Aorta (tissue), 5 donors: ENCODE measurements at places on chromosomes 12 and 14. TPM values are rescaled to one million over a fixed set of nuclear protein-coding genes. Genes with fewer than 3 reads are reported as not detected.

DNA sequence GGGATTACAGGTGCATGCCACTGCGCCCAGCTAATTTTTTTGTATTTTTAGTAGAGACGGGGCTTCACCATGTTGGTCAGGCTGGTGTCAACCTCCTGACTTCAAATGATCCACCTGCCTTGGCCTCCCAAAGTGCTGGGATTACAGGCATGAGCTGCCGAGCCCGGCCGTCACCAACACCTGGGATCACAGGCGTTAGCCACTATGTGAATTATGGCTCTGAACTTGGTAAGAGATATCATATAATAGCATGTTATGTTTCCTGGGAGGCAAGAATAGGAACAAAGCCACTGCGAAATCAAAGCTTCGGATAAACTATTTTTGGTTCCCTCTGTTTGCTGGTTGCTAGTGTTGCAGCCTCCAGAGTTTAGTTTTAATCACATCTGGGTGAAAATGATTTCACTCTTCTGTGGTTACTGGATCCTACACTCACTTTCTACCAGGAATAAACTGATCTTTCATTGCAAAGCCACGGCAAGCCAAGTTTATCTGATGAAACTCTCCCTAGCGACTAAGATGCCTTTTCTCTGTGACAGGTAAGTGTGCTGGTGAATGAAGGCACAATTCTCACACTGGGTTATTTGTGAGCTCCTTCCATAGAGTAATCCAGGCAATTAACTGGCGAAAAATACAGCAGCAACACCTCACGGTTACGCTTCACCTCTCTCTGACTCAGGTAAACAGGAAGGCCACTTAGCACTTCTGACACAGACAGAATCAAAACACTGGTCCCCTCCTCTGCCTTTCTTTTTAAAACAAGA, 16.7 kb downstream of the SNRNP35 start:
- DNase-seq, result no peak

GRCh38 chr12:119720349-119720748, 52.4 kb downstream of the PRKAB1 start:
- DNase-seq, result no peak

DNA sequence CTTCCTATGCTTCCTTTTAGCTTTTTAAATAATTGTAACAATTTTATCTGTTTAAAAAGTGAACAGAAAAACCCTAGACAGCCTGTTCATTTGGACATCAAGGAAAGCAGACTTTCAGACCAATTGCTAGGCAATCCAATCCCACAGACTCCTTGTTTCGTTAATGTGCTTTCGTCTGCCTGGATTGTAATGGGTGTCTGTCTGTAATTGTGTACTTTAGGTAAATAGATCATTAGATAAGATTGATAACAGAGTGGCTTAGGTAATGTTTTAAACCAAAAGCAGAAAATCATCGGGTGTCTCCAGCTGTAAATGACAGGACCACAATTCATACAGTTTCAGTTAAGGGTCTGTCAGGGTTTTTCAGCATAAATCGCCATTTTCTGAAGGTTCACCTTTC, 19.6 kb downstream of the CCDC60 start:
- no peak for DNase-seq

Gene TGM1
- total RNA-seq, result 5.7 TPM

GRCh38 chr14:24996930-24997725, 52.8 kb downstream of the STXBP6 start:
- no peak for DNase-seq

Gene ANKRD33
- total RNA-seq, result 0.54 TPM

Gene ADAMTS20
- total RNA-seq, result not detected

- no peak for DNase-seq
Measured at GRCh38 chr12:112344220-112344619, 38.0 kb downstream of the HECTD4 start.

- DNase-seq, result peak; percentile 52
Measured at GRCh38 chr12:124302241-124302806, 7.4 kb downstream of the RFLNA start.

Gene OR6C2
- not detected for total RNA-seq

- no peak for DNase-seq
Measured at GRCh38 chr14:77557391-77557790, 58.8 kb upstream of the ISM2 start.

DNA sequence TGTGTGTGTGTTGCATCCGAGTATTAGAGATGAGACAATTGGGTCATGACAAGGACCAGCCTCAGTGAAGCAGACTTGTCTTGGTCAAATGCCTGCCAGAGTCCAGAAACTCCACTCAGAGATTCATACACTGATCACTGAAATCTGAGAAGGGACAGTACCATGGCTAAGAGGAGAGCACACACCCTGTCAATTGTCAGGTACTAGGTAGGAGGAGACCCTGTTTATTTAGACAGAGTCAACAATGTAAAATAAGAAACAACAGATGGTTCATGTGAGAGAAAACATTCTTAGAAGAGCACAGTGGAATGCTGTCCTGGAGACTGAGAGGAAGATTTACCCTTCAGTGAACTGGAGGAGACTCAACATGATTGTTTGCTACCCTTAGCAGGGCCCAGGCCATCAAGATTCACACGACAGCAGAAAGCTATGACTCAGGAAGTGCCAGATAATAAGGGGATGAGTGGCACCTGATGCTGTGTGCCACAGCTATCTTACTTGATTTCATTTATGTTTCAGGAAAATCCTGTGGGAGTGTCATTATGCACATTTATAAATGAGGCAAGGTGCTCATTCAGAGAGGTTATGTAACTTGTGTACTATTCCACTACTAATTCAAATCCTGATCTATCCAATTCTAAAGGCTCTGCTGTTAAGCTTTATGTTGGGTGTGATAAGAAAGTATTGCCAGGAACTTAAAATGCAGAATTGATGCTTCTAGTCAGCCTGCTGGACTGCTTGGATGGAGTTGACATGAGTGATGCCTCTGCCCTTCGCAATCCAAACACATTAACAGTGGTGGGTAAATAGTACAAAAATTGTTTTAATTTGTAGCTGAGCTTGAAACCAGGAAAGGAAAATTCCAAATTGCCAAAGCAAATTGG, 136.6 kb upstream of the NEDD1 start:
- DNase-seq, result no peak

Gene C12orf54
- 0.65 TPM for total RNA-seq

DNA sequence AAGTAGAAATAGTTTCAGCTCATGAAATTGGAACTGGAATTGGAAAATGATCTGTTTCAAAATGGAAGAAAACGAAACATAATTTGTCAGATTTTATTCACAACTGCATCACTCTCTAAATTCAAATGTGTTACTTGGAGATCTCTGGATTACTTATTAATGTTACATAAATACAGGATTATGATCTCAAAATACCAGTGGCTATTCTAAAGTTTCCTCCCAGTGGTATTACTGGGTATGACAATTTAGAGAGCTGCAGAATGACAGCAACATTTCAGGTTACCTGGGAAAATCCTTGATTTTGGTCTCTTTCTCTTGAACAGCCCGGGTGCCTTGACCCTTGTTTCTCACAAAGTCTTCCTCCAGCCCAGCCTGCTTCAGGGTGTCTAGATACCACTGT, 14.2 kb downstream of the FAM161B start:
- no peak for DNase-seq

Gene NELL2
- 1.1 TPM for total RNA-seq

Gene RASSF8
- 86.7 TPM for total RNA-seq

Gene CNIH1
- total RNA-seq, result 83.3 TPM

Gene PPM1A
- total RNA-seq, result 63.7 TPM

- no peak for DNase-seq
Measured at GRCh38 chr14:30960216-30960615, 65.2 kb upstream of the AP4S1 start.

Gene UNG
- 17.6 TPM for total RNA-seq

Gene RPL41
- total RNA-seq, result 2,225 TPM

DNA sequence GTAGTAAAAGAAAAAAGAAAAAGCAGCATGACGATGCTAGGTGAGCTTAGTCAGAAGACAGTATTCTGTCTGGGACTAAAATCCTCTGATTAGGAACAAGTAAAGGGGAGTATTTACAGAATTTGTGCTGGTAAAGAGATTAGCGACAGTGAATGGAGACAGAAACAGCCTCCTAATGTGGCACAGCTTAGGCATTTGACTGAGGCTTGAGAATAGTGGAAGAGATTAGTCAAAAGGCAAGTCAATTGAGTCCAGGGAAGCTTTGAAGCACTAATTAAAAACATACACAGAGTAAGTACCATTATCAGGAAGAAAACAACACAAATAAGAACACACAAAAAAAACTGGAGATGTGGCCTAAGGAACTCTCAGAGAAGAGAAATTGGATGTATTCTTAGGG, 131.9 kb upstream of the CLEC14A start:
- no peak for DNase-seq

GRCh38 chr14:85420278-85420677, 109.7 kb upstream of the FLRT2 start:
- DNase-seq, result no peak

GRCh38 chr12:68279227-68280054, 26.0 kb upstream of the IL22 start:
- DNase-seq, result no peak

GRCh38 chr14:77965919-77966435, 166.1 kb downstream of the ADCK1 start:
- no peak for DNase-seq

DNA sequence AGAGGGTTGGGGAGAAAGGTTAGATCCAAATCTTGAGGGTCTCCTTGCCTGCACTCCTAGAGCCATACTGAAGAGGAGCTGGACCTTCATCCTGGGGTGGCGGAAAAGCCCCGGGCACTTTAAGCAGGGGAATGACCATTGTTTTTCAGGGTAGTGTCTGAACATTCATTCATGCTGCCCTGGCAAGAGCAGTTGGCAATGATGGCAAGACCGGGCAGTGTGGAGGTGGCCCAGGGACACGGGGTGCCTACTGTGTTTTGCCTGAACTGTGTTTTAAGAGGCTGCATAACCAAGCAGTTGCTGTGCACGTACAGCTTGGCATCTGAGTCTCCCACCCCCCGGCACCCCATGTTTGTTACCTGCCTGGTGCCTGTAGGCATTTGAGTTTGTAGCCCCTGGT, 14.7 kb downstream of the TPCN1 start:
- peak; percentile 69 for DNase-seq

DNA sequence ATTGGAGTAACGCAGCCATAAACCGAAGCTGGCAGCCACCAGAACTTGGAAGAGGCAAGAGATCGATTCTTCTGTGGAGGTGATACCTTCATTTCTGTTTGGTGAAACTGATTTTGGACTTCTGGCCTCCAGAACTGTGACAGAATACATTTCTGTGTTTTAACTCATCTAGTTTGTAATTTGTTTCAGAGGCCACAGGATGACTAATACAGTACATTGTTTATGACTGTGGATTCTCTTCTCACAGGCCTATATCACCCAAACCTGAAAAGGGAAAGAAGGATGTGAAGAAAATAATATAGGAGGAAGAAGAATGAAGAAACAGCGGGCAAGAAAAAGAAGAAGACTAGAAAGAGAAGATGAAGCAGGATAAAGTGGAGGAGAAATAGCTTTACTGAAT, 263.8 kb upstream of the DIO2 start:
- DNase-seq, result no peak

GRCh38 chr14:52012635-52013034, 23.3 kb downstream of the RTRAF start:
- no peak for DNase-seq

- no peak for DNase-seq
Measured at GRCh38 chr12:75650100-75650499, 138.7 kb upstream of the KRR1 start.

DNA sequence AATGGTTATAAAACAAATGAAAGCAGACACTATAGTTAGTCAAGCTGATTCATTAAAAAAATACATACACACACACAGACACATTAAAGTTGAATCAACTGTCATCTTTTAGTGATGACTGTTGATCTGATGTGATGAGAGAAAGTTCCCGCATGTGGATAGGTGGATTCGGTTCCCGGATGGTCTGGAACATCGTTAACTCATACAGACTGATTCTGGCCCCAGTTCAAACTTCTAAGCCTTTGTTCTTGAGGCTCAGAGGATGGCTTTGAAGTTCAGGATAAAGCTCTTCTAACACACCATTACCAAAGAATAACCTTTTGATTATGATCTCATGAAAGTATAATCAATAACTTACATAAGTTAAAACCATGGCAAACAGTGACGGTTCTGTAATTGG, 27.5 kb downstream of the WIF1 start:
- DNase-seq, result no peak

Gene IL22
- not detected for total RNA-seq

DNA sequence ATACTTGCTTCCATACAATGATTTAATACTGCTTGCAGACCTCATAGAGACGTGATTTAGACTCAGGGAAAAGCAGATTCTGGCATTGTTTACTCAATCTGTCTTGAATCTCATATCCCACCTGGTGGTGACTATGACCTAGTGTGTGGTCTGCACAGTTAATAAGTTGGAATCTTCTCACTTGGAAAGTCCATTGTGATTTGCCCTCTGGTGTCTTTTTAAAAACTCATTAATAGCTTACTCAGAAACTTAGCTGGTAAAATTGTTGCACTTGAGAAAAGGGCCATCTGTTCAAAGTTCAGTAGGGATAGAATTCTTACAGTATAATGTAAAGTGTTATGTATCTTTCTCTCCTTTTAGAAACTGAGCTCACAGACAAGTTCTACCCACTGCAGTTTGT, 106.0 kb downstream of the PELI2 start:
- no peak for DNase-seq

Gene LRIG3
- 51.4 TPM for total RNA-seq

- DNase-seq, result no peak
Measured at GRCh38 chr12:57576613-57577160, 14.3 kb upstream of the PIP4K2C start.

DNA sequence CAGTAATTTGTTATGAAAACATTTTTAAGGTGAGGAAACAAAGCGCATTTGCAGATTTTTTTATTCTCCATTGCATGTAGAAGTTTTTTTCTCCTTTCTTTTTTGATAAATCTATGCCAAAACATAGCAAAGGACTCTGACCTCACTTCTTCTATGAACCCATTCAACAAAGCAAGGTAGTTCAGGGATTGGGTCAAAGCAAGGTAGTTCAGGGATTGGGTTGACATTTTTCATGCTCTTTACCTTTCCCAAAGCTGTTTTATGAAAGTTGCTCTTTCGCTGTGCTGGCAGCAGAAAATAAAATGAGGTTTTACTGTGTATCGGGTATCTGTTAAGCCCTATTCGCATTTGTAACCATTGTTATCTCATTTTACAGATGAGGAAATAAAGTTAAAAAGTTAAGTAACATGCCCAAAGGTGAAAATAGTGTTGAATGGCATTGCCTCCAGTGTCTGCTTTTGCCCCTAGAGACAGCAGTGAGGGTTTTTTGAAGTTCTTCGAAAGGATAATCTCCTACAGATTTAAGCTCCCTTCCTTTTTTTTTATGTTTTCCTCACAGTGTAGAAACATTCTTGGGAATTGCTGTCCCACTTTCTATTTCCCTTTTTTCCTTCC, 10.6 kb downstream of the STRAP start:
- DNase-seq, result no peak

- no peak for DNase-seq
Measured at GRCh38 chr12:105892362-105892910, 246.3 kb downstream of the NUAK1 start.

- DNase-seq, result no peak
Measured at GRCh38 chr12:46368684-46369083, 3.9 kb downstream of the SLC38A2 start.

GRCh38 chr12:14774906-14775635, 28.2 kb downstream of the WBP11 start:
- DNase-seq, result peak; percentile 82

Gene RND1
- 3.7 TPM for total RNA-seq

Gene WNT1
- total RNA-seq, result not detected

GRCh38 chr12:119679081-119679480, 11.1 kb downstream of the PRKAB1 start:
- DNase-seq, result no peak
